ENCODE measurements at places on chromosomes 2 and 18.

DNA sequence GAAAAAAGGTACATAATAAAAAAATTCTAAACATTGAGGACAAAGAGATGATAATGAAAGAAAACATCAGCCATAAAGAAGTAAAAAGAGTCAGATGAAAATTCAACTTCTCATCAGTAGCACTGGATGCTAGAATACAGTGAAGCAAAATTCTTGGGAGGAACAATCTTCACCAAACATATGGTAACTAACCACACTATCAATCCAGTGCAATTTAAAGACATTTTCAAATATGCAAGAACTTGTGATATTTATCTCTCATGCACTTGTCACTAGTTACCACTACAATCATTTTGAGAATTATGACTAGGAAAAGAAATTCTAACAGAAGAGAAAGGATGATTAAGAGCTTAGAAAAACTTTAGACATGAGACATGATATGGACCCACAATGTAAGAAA, 127.4 kb downstream of the RTTN start:
- no peak for DNase-seq

GRCh38 chr2:36376319-36376765, 20.8 kb downstream of the CRIM1 start:
- no peak for DNase-seq

GRCh38 chr2:186036862-186037449, 298.4 kb downstream of the FSIP2 start:
- no peak for DNase-seq

DNA sequence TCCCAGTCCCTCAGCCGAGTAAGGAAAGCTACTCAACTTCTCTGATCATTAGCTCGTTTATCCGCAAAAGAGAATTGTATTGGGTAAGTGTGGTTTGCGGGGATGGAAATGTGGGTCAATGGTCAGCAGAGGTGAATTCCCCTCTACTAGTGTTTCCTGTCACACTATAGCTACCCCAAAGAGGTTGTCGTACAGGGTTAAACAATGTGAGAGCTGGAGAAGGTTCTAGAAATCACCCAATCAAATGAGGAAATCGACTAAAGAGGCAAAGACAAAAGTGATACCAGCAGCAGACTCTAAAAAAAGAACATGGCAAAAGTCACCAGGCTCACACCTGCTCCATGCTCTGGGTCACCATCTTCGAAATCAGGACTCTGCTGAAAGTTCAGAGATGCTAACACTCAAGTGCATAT, 144.7 kb upstream of the ITGA4 start:
- no peak for DNase-seq

- DNase-seq = no peak
These were observed 89.9 kb downstream of the TMEM18 start for GRCh38 chr2:587087-587960.

DNA sequence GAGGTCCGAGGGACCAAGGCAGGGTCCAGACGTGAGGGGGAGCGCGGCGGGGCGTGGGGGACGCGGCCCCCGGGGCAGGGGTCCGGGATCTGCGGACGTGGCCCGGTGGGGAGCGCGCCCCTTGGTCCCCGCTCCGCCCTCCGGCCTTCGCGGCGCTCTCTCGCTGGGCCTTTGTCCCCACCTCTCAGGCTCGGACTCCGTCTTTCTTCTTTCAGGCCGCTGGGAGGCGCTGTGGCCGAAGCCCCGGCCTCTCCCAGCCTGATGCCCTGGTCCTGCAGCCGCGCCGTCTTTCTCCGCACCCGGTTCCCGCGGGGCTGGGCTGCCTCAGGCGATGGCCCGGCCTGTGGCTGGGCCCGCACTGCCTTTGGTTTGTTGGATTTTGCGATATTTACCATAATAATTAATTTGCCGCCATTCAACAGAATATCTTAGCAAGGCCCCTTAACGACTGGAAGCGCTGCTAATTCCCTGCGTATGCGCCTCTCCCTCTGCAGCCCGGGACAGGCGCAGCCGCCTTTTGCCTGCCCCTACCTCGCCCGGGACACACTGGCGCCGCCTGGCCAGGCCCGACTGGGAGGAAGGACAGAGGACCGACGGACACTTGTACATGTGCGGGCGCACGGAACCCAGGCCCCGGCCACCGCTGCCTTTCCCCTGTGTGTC, 10.8 kb downstream of the SIX3 start:
- no peak for DNase-seq

Data from ascending aorta (tissue), 2 donors.